ENCODE measurements at places on chromosomes 2 and 18.

- no peak for DNase-seq
Measured at GRCh38 chr2:182732736-182733135, 16.7 kb downstream of the DNAJC10 start.

- DNase-seq, result no peak
Measured at GRCh38 chr2:39529836-39530235, 92.8 kb upstream of the MAP4K3 start.

DNA sequence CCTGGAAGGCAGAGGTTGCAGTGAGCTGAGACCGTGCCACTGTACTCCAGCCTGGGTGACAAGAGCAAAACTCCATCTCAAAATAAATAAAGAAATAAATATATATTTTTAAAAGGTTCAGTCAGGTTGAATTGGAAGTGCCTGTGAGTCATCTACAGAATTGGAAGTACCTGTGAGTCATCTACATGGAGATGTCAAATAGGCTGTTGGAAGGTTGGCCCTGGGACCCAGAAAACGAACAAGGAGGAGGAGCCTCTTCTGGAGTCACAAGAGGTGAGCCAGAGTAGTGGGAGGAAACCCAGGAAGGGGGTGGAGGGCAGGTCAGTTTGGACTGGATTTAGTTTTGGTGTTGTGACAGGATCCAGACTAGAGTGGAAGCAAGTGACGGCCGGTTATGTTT is 15.2 kb upstream of the SCYGR1 start:
- no peak for DNase-seq

- DNase-seq, result no peak
Measured at GRCh38 chr2:156191527-156191926, 141.0 kb downstream of the NR4A2 start.

DNA sequence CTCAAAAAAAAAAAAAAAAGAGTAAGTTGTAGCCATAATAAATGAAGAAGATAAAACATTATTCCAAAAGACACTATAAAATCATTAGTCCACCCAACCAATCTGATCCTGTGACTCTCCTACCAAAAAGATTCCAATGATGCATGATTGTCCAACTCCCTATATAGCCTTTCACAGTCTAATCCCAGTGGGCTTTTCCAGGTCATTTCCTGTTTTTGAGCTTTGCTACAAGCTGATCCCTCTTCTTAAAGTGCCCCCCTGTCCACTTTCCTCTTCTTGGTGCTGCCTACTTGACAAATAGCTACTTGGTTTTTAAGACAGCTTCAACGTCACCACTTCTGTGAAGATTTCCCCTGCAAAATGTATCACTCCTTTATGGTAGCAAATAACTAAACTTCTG is 88.4 kb downstream of the SEMA4F start:
- no peak for DNase-seq

GRCh38 chr2:228059735-228060134 is 121.8 kb downstream of the SPHKAP start:
- DNase-seq, result no peak

- DNase-seq, result no peak
Measured at GRCh38 chr2:86453836-86454235, 12.7 kb downstream of the KDM3A start.

DNA sequence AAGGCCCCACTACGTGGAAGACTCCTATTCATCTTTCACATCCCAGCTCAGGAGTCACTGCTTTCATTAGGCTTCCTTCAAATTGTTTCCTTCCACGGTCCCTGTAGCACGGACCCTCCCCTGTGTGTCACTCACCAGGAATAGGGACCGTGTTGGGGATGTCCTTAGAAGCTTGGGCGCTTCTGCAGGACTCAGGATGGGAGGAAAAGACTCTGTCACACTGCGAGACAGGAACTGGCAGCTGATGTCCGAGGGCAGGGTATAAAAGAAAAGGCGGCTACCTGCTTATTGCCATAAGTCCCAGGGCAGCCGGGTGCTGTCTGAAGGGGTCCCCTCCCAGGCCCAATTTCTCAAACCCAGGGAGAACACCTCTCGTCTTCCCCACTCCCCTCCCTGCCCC is 79.1 kb downstream of the BCL2L11 start:
- DNase-seq, result no peak

DNA sequence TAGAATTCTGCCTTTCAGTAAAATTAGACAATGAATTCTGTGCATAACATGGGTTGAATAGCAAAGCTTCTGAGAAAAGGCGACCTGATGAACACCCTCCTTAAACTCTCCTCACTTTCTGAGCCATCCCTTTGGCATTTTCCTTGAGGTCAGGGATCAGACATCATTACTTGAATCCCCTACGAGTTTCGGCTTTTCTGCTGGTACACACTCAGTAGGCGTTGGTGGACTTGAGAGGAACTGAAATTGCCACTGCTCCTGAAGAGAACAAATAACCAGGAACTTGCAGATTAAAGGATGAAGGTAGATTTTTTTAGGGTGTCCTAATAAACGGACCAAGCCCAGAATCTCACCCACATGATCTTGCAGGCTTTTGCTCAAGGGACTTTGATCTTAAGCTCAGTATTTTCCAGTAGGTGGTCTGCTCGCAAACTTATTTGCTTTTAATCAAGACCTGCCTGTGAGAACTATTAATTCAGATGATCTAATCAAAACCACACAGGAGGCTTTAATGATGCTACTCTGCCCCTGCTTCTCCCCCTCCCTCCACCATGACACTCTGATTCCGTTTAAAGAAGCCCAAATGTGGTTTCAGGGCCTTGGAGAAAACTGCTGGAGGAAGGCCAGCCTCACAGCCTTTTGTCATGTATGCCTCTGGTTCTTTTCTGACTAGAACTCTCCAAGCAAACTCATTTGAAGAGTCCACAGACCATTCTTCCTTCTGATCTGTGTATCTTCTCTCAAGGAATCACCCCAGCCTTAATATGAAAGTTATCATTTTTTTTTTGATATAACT is 124.9 kb downstream of the PRKCE start:
- DNase-seq, result no peak

- DNase-seq, result no peak
Measured at GRCh38 chr2:217149087-217149660, 289.3 kb upstream of the TNP1 start.

GRCh38 chr2:128543646-128544045 is 225.0 kb upstream of the HS6ST1 start:
- DNase-seq, result no peak

GRCh38 chr2:25558262-25558661 is 115.1 kb downstream of the DTNB start:
- DNase-seq, result peak; percentile 54

GRCh38 chr2:172968061-172968469 is 107.6 kb upstream of the MAP3K20 start:
- DNase-seq, result no peak

DNA sequence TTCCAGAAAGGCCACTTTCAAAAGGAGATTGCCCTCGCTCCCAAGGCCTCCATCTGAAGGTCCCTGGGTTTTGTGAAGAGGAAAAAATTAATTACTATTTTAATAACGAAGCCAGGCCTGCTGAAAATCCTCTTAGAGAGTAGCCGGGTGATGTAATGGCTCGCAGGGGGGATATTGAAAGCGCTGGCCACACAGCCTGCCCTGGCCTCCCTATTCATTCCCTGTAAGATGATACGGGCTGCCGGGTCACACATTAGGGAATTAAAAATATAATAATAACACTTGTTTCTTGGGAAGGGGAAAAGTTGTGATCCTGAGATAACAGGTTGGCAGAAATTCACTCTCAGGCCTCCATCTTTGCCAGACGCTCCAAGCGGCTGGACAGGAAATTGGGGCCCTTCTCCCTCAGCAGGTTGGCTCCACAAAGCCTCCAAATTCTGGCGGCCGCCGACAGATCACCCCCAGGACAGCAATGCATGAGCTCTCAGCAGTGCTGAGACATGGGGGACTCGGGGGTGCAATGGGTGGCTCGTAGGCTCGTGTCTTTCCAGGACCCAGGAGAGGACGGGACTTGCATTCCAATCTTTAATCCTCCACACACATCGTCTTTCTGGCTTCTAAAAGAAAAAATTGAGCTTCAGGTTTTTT is 299.9 kb upstream of the SALL3 start:
- DNase-seq, result no peak

- DNase-seq, result no peak
Measured at GRCh38 chr2:23495661-23496114, 110.7 kb downstream of the KLHL29 start.

DNA sequence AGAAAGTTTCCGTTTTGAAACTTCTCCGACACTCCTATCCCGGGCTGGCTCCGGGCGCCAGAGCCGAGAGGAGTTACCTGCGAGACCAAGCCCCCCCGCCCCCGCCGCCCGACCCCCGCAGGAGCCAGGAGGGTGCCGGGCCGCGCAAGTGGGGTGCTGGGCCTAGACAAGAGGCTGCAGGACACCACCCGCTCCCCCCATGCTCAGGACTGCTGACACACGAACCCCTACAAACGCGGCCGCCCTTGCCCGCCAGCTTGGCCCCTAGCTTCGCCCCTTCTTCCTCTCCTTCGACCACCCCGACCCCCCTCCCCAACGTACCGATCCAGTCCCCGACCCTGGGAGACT is 497 bp downstream of the PLA2R1 start:
- DNase-seq, result no peak

DNA sequence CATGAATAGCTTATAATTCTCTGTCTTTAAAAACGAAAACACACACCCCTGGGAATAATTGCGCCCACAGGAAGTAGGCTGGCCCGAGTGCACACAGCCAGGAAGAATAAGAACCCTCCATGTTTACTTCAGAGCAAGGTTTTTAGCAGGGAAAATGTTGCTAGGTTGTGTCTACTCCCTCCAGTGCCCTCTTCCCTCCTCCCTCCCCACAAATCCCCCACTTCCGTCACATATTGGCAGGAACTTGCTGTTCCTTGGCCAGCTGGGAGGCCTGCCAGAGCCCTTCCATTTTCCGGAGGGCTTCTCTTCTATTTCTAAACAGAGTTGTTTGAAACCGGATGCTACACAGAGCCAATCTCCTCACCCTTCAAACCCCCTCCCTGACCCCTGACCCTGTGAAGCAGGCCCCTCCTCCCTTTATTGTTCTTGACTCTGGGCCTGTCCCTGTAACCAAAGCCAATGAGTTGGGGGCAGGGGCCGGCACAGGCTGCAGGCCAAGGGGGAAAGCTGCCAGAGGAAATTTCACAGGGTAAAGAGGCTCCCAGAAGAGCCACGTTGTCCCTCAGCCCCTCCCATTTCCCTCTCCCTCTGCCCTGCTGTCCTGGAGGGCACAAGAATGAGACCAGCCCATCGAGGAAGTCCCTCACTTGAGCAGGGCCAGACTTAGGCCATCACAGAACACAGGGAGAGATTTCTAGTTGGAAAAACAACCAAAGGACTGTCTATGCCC is 49.8 kb upstream of the LGALSL start:
- no peak for DNase-seq

DNA sequence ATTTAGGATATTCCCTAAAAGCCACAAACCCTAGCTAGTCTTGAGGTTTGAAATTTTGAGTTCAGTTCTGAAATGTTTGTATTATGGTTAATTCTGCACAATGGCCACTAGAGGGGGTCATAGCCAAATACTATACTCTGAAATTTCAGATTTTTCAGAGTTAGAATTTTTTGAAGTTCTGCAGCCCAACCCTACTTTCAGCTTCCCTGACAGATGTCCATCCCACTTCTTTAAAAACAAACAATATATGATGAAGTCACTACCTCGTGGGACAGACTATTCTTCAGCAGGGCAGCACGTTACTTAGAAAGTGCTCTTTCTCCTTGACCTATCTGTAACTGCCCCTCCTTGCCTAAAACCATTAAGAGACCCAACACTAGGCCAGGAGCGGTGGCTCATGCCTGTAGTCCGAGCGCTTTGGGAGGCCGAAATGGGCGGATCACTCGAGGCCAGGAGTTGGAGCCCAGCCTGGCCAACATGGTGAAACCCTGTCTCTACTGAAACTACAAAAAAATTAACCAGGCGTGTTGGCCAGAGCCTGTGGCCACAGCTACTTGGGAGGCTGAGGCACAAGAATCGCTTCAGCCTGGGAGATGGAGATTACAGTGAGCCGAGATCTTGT is 48.2 kb upstream of the PAPOLG start:
- no peak for DNase-seq

DNA sequence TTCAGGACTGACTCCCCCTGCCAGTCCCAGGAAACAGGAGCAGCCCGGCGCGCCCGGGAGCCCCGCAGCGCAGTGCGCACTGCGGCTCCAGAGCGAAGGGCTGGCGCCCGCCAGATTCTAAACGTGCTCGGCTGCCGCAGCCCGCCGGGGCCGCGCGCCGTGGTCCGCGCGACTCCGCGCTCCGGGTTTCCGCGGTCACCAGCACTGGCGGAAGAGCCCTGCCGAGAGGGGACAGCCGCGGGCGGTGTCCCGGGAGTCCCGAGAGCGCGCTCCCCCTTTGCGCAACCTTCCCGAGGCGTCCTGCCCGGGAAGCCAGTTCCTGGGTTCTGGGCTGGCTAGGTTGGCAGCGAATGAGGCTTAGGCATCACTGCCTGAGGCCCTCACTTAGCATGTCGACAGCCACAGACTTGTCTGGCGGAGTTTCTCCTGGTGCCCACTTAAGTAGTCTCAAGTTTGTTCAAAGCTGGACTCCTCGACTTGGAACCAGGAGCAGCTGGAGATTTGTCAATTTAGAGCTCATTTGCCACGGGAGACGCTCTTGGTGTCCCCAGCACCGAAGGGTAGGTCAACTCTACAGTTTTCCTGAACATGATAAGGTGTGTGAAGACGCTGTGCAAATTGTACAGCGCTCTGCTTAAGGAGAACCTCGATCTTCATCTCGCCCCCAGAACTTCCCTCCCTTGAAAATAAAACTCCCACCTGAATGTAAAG is 1.5 kb upstream of the VSNL1 start:
- no peak for DNase-seq

- no peak for DNase-seq
Measured at GRCh38 chr2:236665572-236666118, 96.0 kb downstream of the ACKR3 start.

DNA sequence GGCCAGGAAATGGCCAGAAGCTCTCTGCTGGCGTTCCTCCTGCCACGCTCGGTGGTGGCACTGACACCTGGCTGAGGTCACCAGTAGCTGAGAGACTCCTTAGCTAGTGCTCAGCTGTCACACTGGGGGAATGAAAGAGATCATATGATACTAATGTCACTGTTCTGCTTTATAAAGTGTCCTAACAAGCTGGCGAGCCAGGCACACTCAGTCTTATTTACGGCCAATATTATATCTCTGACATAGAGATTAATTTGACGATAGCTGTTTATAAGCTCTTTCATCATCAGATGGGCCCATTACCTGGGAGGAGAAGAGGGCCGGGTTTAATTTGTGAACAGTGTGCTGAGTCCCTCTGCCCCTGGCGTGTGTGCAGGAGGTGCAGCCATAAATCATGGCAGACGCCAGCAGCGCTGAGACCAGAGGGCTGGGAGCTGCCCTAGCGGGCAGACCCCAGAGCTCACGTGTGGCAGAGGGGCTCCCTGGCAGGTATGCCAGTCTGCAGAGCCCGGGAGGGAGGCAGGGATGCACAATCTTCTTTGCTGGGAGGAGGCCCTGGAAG is 246.5 kb downstream of the HAUS1 start:
- DNase-seq, result no peak

DNA sequence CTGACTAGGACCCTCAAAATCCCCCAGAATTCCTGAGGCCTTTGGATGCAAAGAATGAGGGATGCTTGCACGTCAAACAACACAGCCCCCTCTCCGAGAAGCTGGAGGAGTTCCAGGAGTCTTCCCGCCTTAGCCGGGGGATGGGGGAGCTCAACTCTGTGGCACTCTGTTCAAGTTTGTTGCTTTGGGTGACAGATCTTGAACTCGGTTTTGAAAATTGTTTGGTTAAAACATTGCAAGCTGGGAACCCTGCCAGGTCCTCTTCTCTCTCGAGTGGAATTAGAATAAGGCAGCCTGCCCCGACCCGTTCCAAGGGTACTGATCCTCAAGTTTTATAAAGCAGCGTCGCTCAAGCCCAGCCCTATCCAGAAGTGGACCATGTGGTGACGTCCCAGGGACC is 244.1 kb downstream of the LOXHD1 start:
- no peak for DNase-seq

All from activated naive CD4-positive, alpha-beta T cell treated with anti-CD3 and anti-CD28 coated beads, Interleukin-2, amount 50 U/mL, for 16 hours (primary cell).